Left lobe of liver (tissue), 2 donors: ENCODE measurements at places on chromosomes 11 and 22.

DNA sequence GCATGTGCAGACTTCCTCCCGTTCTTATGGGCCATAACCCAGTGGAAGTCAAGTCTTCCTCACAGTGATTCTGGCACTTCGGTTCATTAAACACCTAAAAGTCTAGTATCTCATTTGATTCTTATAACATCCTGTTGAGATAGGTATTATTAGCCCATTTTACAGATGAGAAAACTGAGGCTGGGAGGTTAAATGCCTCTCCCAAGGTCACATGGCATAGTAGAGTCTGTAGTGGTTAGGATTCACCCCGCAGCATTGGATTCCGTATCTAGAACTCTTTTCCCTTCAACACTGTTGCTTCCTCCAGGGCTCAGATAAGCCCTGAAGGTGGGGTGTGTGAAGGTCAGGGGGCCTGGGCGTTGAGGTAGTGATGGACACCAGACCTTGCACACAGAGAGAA is 3.4 kb downstream of the GPHA2 start:
- DNase-seq, result no peak

DNA sequence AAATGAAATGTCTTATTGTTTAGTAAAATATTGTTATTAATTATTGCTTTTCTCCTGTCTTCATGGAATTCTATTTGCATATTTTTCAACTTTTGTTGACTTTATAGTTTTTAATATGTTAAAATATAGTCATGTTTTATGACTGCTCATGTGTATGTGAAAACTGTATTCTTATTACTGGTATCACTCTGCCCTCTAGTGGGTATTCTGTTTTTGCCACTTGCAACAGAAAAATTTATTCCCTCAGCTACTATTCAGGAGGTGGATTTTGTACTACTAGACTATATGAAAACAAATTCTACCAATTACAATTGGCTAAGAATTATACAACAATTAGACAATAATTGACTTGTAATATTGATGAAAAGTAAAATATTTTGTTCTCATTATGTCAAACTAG is 45.0 kb downstream of the OR4C6 start:
- no peak for DNase-seq

DNA sequence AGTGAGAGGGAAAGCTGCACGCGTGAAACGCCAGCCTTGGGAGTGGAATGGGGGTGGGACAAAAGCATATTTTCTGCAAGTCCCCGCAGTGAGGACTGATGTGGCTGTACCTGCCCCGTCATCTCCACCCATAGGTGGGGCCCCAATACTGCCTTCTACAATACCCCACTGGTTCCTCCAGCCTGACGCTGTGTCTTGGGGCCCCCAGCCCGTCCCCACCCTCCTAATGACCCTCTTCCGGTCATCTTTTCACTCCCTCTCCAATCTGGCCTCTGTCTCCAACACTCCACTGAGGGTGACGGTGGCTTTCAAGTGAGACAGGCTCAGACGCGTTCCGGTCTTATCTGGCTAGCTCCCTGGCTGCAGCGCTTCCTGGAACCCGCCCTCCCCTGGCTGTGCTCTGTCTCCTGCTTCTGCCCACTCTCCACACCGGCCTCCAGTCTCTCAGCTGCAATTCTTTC is 104.2 kb downstream of the MICAL3 start:
- DNase-seq, result no peak

DNA sequence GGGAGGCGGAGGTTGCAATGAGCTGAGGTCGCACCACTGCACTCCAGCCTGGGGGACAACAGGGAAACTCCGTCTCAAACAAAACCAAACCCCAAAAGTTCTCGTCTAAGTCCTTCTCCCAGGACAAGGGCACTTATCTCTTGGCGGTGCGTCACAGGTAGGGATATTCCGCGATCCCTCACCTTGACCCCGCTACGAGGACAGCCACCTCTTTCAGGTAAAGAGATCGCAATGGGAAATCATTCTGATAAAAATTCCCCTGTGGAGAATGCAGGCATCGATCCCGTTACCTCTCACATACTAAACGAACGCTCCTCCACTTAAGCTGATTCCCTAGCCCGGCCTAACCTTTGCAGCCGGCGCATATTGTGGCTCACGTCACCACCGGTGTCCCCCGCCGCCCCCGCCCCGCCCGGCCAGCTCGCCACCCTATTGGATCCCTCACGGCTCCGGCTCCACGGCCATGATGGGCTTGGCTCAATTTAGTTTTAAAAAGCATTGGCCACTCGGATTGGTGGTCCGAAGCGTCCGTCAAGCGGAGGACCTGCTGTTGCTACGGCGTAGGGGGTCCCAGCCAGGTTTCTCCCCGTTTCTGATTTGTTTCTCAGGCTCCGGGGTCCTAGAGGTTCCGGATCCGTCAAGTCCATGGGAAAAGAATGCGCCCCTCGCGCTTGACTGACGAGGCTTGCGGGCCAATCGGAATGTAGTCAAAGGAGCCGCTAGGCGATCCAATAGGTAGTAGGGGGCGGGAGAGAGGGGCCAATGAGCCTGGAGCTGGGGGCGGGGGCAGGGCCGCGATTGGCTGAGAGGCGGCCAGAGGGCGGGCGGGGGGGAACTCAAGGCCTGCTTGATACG is 439 bp upstream of the PPP6R3 start:
- DNase-seq, result peak; percentile 97

GRCh38 chr11:47111318-47111804 is 65.3 kb downstream of the ARFGAP2 start:
- DNase-seq, result no peak

DNA sequence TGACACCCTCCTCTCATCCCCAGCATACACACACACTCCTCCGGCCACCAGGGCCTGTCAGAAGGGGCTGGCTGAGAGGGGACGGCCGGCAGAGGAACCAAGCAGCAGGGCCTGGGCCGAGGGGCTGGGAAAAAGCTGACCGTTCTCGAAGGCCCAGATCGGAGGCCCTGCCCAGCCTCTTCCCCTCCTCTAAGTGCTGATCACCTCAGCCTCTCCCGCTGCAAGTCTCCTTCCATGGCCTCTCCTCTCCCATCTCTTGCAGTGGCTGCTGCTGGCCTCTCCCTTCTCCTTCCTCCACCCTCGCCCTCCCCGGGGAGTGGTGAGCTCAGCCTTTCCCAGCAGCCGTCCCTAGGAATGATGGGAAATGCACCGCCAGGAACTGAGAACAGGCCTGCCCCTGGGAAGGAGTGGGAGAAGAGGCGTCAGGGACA is 39.6 kb downstream of the ARRB1 start:
- DNase-seq, result no peak

- DNase-seq, result no peak
Observed at GRCh38 chr22:26174280-26174679, 5.0 kb downstream of the SEZ6L start.

DNA sequence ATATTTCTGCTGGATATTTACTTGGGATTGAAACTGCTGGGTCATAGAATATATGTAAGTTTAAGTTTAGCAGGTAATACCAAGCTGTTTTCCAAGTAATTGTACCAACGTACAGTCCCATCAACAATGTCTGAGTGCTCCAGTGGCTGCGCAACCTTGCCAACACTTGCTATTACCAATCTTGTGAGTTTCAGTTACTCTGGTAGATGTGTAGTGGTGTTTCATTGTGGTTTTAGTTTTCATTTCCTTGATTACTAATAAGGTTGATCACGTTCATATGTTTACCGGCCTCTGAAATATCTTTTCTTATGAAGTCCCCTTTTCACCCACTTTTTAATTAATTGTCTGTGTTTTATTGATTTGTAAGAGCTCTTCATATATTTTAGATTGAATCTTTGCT is 370.6 kb upstream of the CADM1 start:
- no peak for DNase-seq

GRCh38 chr11:20093775-20094174 is 66.5 kb downstream of the DBX1 start:
- DNase-seq, result no peak

GRCh38 chr11:106031202-106031810 is 9.3 kb upstream of the MSANTD4 start:
- DNase-seq, result no peak

GRCh38 chr11:96293598-96294021 is 49.4 kb downstream of the MAML2 start:
- DNase-seq, result no peak

DNA sequence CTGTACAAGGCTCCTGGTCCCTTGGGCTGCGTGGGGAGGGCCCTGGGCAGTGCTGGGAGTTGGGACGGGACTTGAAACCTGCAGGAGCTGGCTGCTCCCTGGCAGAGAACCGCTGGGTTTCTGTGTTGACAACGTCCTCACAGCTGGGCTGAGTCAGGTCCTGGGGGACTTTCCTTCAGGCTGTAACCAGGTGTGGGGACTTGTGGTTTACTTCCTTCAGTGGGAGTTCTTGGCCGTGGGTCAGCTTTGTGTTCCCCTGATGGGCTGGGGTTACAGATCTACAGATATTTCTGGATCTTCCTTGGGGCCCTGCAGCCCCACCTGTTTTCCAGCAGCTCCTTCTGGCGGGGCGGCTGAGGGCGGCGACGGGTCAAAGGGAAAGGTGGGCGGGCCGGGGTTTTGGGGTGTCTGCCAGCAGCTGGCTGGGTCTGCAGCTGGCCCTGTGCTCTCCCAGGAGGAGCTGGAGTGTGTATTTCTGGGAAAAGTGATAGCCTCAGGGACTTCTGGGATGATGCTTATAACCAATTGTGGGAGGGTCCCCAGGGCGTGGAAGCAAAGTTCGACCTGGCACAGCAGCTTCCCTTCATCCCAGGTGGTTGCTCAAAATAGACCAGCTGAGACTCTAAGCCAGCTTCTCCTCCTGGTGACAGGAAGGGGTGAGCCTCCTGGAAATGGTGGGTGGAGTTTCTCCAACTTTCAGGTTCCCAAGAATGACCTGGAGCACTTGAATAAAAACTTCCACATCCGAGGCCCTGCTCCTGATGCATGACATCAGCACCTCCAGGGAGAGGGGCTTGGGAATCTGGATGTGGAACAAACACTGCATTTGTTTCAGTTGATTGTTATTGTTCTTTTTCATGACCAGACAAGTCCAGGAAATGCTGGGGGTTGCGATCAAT is 19.1 kb downstream of the ST14 start:
- DNase-seq, result peak; percentile 62

GRCh38 chr11:60724420-60724819 is at the start of gene MS4A18:
MS4A18 (plus strand) TSS chr11:60724720.
- no peak for DNase-seq

DNA sequence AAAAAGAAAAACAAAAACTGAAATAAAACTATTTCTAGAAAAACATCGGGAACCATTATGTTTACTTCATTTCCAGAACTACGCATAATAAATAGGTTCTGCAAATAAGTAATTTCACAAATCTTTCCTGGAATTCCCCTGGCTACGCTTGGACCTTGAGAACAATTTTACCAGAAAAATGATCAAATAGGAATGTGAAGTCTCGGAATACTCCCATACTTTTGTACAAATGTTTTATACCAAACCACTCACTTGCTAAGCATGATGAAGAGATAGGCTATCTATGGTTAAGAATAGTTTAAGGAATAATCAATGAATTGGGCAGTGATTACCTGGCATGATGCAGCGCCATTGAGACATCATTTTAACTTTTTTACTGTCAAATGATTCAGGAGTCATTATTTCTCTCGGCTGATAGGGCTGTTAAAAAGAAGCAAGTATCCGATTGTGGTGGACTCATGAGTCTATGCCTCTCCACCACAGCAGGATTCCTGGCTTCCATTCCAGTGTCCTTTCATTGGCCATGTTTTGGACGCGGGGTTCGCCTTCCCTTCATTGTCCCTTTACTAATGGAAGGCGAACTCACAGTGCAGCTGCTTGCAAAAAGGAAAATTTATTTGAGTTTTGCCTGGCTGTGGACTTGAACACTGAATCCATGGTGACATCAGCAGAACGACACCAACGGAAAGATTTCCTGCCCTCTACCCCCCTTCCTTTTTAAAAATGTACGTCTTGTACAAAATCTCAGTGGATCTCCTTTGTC is 39.9 kb upstream of the BLID start:
- DNase-seq, result no peak

- DNase-seq, result no peak
Observed at GRCh38 chr11:65390996-65391395, 4.6 kb downstream of the FRMD8 start.

DNA sequence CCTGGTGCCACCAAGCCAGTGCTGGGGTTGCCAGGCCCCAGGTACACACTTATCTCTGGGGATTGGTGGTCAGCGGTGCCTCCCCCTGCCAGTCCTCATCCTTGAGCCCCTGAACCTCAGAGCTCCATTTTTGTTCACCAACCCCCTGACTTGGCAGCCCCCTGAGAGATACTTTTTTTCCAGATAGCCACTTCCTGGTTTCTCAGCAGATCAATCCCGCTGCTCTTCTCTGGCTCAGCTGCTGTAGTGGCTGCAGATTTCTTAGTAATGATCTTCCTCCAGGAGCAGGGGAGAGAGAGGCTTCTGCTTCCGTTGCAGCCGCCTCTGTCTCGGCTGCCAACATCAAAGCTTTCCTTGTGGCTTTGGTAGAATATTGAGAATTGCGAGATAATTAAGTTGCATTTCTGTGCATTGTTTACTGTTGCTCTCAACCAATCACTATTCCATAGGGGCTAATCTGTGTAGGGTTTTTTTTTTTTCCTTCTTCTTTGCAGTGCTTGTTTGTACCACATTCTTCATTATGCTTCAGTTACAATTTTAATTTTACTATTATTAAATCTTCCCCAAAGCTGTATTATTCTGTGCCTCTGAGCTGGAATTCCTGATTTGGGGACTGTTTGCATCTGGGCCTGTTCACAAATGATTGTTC is 92.1 kb downstream of the PKNOX2 start:
- DNase-seq, result no peak

DNA sequence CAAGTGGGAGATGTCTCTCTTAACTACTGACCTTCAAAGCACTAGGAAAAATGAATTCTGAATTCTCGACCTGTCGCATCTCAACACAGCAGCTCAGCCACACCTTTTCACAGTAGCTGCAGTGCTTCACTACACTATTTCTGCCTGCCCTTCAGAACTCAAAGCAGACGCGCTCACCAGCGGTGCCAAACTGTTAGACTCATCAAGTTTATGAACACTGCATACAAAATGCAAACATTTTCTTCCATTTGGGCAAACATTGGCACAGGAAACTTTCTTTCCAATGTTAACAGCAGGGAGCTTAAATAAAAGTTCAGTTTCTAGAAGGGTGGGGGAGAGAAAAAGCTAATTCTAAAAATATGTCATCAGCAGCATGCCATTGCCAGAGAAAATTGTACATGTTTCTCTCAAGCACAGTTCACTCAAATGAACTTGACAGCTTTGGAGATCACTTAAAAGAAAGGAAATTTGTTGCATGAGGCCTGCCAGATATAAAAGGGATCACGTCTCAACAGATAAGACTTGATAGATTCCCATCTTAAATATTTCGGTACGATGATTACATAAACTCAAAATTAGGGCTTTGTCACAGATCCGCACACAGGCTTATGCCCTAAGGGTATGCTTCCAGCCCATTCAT is 82.7 kb downstream of the CADM1 start:
- no peak for DNase-seq

- no peak for DNase-seq
Observed at GRCh38 chr11:64656862-64657261, 65.8 kb downstream of the SLC22A12 start.

DNA sequence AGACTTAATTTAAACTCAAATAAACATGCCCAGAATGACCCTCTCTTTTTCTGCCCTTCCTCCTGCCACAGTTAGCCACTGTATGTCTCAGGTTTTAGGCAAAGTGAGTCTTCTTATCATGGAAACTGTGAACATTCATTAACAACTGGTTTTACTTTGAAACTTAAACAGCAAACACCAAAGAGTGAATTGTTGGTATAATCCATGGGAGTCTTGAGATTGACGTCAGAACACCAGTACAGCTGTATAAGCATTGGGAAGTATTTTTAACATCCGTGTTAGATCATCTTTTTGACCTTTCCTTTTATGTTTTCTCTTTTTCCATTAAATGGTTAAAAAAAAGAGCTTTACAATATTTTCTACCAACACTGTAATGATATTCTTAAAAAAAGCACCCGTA is 38.9 kb downstream of the ARHGEF12 start:
- DNase-seq, result no peak
